Fibroblast of villous mesenchyme (primary cell): ENCODE measurements at places on chromosomes 3 and 15. TPM values are rescaled to one million over a fixed set of nuclear protein-coding genes. Genes with fewer than 3 reads are reported as not detected.

EFCAB12 gene
- total RNA-seq, result not detected in 2 replicates

PDE8A gene
- 14.5 and 16.8 TPM in 2 replicates for total RNA-seq

SNAP23 gene
- 81.5 and 83.3 TPM in 2 replicates for total RNA-seq

SLC15A2 gene
- under 0.01 and 0.43 TPM in 2 replicates for total RNA-seq

SLC22A14 gene
- 0.32 and 0.86 TPM in 2 replicates for total RNA-seq

SLC22A13 gene
- total RNA-seq, result 0.32 and 0.43 TPM in 2 replicates

NR2E3 gene
- 0.86 and 0.97 TPM in 2 replicates for total RNA-seq

COLQ gene
- total RNA-seq, result 0.43 and 0.64 TPM in 2 replicates

CSNK1G1 gene
- total RNA-seq, result 33.2 and 37.6 TPM in 2 replicates

HYAL1 gene
- total RNA-seq, result 1.6 and 2.6 TPM in 2 replicates

ADAMTS17 gene
- under 0.01 and 0.32 TPM in 2 replicates for total RNA-seq

ATP10A gene
- 1.3 and 4.2 TPM in 2 replicates for total RNA-seq

SAMMSON gene
- not detected in 2 replicates for total RNA-seq
